Esophagus squamous epithelium (tissue), 5 donors: ENCODE measurements at places on chromosomes 7 and 10.

- no peak for DNase-seq
These were observed 973 bp downstream of the PPP3CB start for GRCh38 chr10:73494877-73495225.

- DNase-seq = no peak
These were observed 84.3 kb downstream of the WDFY4 start for GRCh38 chr10:48768926-48769325.

GRCh38 chr10:18350340-18350739 lies 210.1 kb downstream of the CACNB2 start:
- no peak for DNase-seq

DNA sequence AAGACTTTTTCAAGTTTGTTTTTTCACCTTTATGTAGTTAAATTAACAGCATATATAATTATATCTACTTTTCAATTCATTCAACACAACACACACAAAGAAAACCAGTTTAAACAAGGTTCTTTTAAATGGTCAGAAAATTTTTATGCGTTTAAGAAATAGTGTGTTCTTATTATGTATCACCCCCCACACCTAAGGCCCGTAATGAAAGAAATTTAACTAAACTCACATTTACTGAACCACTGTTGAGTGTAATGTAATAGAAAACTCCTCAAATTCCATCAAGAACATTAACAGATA lies 19.0 kb upstream of the ITGB8 start:
- DNase-seq = no peak

DNA sequence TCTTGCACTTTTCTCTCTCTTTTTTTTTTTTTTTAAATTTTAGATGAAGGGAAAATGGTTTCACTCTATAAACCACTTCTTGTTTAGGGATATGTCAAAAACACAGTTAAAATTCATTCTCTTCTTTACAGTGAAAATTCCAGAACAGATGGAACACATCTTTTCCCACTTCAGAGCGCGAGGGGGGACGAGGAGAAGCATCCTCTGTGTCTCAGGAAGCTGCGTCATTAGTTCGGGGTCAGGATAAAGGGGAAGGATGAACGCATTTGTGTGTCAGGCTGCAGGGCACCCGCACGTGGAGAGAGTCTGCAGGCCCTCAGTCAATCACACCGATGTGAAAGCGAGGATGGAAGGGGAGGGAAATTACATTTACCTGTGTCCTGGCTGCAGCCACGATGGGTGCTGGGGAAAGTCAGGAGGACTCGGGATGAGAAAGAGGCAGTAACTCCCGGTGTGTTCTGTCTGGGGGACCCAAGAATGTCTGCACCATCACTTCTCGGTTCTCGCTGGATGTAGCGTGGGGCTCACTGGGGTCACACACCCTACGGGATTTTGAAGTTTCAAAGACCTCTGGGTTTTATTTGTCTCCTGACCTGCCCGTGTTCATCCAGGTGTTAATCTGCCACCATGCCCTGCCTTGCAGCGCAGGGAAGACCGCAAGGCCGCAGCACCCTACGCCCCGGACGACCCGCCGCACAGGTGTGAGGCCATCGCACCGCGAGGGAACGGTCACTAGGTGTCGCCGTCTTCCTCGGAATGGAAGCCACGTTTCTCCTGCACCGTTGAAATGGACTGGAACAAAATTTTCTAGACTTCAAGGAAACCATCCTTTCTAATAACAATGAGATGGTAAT lies 66.7 kb upstream of the PITRM1 start:
- no peak for DNase-seq

GRCh38 chr10:26721561-26721960 lies 24.1 kb downstream of the PDSS1 start:
- no peak for DNase-seq

DNA sequence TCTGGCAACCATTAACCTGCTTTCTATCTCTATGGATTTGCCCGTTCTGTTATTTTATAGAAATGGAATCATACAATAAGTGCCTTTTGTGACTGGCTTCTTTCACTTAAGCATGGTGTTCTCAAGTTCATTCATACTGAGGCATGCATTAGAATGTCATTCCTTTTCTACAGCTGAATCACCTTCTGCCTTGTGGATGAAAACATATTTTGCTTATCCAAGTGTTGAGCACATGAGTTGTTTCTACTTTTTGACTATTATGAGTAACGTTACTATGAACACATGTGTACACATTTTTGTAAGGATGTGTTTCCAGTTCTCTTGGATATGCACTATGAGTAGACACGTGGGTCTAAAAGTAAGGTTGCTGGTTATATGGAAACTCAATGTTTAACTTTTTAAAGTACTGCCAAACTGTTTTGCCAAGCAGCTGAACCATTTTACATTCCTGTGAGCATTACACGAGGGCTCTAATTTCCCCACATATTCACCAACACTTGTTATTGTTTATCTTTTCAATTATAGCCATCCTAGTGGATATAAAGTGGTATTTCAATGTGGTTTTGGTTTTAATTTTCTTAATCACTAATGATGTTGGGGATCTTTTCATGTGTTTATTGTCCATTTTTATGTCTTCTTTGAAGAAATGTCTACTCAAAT lies 241.3 kb downstream of the FANK1 start:
- no peak for DNase-seq

GRCh38 chr7:98314469-98314868 lies 33.0 kb downstream of the BRI3 start:
- no peak for DNase-seq

DNA sequence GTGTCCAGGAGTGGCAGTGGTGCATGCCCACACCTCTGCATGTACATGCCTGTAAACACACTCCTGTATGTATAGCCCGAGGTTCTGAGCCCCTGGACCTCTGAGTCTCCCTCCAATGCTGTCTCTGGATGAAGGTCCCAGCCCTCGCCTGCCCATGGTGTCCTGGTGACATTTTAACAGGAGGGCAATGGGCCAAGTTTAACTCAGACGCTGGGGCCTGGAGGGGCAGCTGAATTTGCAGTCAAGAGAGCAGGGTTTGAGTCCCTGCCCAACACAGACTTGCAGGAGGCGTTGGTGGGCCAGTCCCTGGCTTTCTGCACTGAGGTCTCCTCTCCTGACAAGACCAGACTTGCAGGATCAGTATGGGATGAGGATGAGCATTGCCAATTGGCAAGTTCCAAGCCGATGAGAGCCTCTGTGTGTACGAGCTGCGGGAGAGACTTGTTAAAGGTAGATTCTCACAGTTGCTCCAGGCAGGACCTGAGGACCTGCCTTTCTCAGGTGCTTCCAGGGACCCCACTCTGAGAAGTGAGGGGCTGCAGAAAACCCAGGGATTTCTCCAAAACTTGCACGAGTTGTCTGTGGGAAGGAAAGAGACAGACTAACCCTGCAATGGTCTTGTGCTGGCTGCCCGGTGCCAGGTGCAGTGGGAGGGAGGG lies 141.9 kb downstream of the ELFN1 start:
- DNase-seq = no peak

- DNase-seq = no peak
These were observed 419.2 kb downstream of the REEP3 start for GRCh38 chr10:63940277-63940922.
